ENCODE measurements at places on chromosomes 4 and X. TPM values are rescaled to one million over a fixed set of nuclear protein-coding genes. Genes with fewer than 3 reads are reported as not detected.

DNA sequence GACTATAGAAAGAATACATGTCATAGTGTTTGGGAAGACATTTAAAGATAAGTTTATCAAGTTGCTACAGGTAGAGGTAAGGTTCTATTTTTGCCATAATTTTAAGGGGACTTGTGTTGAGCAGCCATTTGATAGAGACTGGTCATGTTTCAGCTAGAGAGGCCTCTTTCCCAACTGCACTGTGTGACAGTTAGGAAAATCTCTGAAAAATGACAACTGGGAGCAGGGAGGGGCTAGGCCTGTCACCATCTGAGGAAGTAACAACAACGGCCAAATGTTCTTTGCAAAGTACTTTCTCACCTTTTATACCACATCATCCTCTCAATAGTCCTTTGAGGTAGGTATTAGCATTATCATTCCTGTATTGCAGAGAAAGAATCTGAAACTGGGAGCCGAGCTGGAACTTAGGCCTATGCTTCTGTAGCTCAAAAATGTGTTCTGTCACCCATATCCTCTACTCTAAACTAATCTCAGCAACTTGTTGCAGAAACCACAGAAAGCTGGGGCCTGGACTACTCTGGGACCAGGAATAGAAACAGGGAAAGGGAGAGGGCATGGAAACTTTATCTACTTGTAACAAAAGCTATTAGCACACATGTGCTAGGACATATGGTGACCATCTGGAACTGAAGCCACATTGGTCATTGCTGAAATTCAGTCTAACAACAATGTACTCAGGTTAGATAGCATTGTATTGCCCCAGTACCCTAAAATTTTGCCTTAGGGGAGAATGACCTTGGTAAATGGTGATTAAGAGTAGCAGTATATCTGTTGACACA, 198.9 kb downstream of the MID1IP1 start:
- no peaks in the 10 kb centered on the region for H3K27me3 ChIP-seq
- no peaks in the 10 kb centered on the region for H3K36me3 ChIP-seq
- H3K4me1 ChIP-seq: no peaks in the 10 kb centered on the region

DNA sequence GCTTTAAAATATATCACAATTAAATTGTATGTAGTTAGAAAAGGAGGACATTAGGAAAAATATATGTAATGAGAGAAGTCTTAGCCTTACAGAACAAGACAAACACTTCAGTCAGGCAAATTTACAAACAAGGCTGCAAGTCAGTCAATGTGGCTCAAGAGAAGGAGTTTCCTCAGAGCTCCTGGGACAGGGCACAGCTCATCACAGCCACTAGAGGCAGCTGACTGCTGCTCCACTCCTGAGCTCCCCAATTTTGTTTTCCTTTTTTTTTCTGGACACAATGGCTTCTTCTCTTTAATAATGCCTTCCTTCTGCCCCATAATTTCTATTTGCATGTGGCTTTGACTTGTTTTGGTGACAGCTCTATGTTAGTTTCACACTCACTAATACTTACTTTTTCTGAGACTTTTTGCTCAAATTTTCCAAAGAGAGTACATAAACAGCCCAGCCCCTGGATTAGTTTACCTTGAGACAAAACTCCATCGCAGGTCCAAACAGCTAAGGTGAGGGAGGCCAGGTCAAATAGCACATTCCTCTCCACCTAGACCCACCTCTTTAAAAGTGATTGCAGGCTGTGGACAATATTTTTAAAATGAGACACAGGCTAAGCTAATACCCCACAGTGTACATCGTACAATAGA, 850.4 kb upstream of the FRG1 start:
- H3K27ac ChIP-seq: no peak overlapping the region
- no peak overlapping the region for H3K4me3 ChIP-seq
- no peaks in the 10 kb centered on the region for H3K4me1 ChIP-seq
- no peaks in the 10 kb centered on the region for H3K27me3 ChIP-seq

The SFRP2 gene
- total RNA-seq: not detected

The RTL9 gene
- not detected for total RNA-seq

- no peak for DNase-seq
- H3K4me1 ChIP-seq: peaks cover 12% of the 10 kb centered on the region
- no peaks in the 10 kb centered on the region for H3K27me3 ChIP-seq
- no peak overlapping the region for H3K27ac ChIP-seq
- no peaks in the 10 kb centered on the region for H3K36me3 ChIP-seq
Observed at GRCh38 chrX:3145716-3146115, 104.4 kb downstream of the ARSF start.
